ENCODE measurements at places on chromosomes 2 and 18.

DNA sequence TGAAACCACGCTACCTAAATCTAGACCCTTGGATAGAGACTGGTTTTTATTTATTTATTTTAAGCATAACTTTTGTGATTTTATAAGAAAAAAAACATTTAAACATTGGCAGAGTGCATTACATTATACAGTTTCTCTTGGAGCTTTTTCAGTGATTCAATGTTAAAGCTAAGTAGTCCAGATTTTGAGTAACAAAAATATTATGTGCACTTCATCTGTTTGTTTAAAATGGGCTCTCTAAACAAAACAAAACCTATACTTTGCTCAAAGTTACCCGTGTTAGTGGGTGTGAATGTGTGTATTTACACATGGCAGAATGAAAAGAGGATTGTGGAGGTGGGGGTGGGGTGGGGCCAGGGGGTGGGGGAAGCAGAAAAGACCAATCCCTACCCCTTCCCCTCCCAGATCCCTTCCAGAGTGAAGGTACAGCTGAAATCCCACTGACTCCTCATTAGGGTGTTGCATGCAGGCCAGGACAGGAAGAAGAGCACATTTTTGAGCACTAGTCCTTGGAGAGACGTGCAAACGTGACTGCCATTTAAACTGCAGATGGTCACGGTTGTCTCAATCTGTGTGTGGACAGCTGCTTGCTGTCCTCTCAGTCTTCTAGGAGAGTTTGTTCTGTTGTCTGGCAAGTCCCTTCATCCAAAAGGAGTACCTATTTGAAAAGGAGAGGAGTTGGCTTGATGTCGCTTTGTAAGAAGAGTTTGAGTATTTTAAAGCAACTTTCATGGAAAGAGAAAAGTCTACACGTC is 303.0 kb downstream of the ICOS start:
- H3K27ac ChIP-seq = no peak overlapping the region
- H3K27me3 ChIP-seq = no peaks in the 10 kb centered on the region
- no peaks in the 10 kb centered on the region for H3K4me1 ChIP-seq
- no peak overlapping the region for H3K4me3 ChIP-seq

GRCh38 chr2:216379977-216380376 is 7.7 kb upstream of the MARCHF4 start:
- H3K36me3 ChIP-seq = no peaks in the 10 kb centered on the region
- H3K4me1 ChIP-seq = no peaks in the 10 kb centered on the region
- no peak overlapping the region for H3K27ac ChIP-seq
- H3K27me3 ChIP-seq = peaks cover 2% of the 10 kb centered on the region
- H3K4me3 ChIP-seq = no peak overlapping the region

DNA sequence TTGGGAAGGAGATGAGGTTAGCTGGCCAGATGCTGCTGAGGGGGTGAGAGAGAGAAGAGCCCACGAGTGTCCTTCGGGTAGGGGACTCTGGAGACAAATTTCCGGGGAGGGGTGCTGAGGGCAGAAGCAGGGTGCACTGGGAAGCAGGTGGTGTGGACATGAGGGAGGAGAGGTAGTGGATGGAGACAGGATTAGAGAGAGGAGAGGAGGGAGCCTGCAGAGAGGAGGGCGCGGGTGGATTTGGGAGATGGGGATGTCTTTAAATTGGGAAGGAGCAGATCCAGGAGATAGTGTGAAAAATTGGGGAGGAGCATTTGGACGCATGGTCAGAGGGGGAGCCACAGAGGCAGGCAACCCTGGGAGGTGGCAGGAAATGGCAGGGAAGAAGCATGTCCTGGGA is 154.7 kb downstream of the DYSF start:
- H3K36me3 ChIP-seq = peaks cover 53% of the 10 kb centered on the region
- peak overlapping the region; percentile 73 for H3K4me3 ChIP-seq
- peaks cover 71% of the 10 kb centered on the region for H3K4me1 ChIP-seq
- H3K27me3 ChIP-seq = peaks cover 48% of the 10 kb centered on the region
- peak; percentile 3 for DNase-seq

GRCh38 chr2:186641807-186642321 is 52.0 kb upstream of the FAM171B start:
- no peak overlapping the region for H3K4me3 ChIP-seq
- no peak overlapping the region for H3K27ac ChIP-seq
- peaks cover 14% of the 10 kb centered on the region for H3K36me3 ChIP-seq
- peaks cover 18% of the 10 kb centered on the region for H3K4me1 ChIP-seq
